ENCODE measurements at places on chromosomes 12 and 14.

DNA sequence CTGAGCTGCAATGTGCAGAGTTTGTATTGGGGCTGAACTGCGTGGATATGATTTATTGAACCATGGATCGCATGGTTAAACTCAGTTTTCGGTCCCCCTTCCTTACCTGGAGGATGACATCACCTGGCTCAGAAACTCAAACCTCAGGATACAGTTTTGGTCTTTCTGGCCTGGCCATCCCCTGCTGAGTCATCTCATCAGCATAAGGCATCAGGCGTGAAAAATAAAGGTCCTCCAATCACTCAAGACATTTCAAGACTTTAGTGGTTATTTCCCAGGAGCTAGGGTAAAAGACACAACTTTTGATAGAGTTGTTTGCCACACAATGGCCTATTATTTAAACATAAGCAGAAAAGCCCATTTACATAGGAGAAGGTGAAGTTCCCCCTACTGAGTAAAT lies 631.1 kb upstream of the TMEM132C start:
- no peak for DNase-seq

GRCh38 chr14:97277711-97278110 lies 480.5 kb downstream of the VRK1 start:
- peak; percentile 79 for DNase-seq

DNA sequence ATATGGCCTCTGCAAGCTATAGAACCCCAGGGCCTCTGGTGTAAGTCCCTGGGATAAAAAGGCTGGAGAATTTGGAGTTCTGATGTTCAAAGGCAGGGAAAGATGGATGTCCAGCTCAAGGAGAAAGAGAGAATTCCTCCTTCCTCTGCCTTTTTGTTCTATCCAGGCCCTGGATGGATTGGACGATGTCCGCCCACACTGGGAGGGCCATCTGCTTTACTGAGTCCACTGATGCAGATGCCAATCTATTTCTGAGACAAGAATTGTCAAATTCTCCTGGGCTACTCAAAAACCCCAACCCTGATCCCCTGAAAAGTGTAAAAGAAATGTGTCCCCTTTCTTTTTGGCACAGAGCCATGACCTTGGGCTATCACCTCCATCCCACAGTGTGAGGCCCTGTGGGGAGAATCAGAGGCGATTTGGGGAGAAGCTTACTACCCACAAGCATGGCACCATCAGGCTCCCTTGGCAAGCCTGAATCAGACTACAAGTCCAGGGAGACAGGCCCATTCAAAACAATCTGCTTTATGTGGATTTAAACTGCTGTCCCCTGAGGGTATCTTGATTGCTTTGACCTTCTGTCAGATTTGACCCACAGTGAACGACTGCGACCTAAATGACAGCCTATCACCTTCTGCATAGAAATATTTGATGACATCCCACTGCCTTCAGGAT lies 334.0 kb downstream of the NUAK1 start:
- DNase-seq = peak; percentile 39

- DNase-seq = no peak
Observed at GRCh38 chr14:54325766-54326165, 71.0 kb upstream of the CDKN3 start.

DNA sequence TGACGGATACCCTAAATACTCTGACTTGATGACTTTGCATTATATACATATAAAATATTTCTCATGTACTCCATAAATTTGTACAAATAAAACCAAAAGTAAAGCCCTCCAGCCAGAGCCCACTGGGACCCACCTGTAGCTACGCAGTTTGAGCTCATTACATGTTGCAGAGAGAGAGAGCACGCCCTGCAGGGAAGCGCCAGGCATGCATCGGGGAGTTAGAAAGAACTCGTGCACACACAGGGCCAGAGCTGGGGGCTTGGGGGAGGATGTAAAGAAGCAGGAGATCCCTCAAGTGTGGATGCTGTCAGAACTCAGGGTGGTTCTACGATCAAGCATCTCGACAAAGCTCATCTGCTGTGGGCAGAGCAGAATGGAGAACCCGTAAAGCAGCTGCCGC lies 178.5 kb upstream of the RTL1 start:
- DNase-seq = no peak

- DNase-seq = peak; percentile 52
Observed at GRCh38 chr12:6936636-6937480, 6.8 kb upstream of the RNU7-1 start.

Measured in eye (tissue), 1 donor.